Astrocyte of the cerebellum (primary cell): ENCODE measurements at places on chromosomes 2 and 18.

DNA sequence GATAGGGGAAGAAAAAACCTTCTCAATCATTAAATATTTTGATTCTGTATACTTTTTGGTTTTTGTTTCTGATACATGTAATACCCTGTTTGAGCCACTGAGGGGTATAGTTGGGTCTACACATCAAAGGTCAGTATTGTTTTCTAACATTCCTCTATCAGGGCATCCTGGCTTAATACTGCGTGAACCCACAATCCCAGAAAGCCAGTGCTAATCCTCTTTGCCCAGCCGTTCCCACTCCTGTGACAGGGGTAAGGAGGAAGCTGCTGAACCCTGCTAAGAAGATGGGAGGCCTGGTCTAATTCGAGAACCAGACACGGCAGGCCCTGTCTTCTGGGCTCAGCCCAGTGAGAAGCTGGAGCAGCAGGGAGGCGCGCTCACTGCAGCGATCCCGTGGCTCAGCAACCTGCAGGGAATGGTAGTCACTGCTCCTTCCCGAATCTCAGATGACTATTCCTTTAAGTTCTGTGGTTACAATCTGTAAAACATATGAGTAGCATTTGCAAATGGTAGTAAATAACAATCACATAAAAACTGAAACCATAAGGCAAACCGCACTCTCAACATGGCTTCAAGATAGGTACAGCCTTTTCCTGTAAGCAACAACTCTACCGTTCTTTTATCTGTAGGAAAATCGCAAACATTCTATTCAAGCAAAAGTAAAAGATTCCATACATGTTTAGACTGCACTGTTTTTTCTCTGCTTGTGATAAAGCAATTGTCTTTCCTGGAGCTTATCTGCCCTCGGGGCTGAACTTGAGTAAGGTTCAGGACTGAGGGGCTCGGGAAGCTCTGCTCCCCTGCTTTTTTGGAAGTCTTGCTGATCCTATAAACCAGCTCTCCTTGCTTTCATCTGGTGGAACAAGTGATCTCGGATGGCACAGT is 87.0 kb downstream of the EPB41L3 start:
- no peak for DNase-seq

GRCh38 chr2:203453858-203454451 is 81.1 kb downstream of the RAPH1 start:
- peak; percentile 55 for DNase-seq

DNA sequence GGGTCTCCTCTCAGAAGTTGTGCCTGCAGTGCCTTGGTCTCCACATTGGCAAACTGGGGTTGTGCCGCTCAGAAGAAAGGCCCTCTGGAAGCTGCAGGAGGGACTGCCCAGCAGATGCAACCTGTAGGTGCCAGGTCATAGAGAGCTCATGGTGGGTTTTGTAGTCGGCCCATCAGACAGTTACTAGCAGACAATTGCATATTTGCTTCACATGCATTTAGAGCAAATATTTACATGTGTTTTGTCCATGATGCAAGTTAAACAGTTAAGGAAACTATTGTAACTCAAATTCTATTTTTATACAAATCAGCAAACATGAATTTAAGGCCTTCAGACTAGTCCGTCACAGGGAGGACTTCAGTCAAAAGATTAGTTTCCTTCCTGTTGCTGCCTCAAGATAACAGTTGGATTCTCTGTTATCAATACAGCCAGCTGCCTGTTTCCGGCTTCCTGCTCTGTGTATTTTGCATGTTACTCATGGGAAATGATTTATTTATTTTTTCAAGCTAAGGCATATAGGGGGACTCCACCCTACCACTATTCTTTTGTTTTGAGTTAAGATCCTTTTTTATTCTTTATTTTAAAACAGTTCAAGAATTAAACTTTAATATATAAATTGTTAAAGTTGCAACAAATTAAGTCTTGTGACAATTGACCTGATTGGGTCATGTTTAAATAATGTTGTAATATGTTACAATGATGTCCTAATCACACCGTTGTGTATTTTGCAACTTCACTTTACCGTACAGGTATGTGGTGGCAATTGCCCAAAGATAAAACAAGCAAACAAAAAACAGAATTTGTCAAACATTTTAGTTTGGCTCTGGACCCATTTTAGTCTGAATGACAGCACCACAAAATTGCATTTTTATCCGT is 133.5 kb downstream of the SPTBN1 start:
- DNase-seq: no peak

DNA sequence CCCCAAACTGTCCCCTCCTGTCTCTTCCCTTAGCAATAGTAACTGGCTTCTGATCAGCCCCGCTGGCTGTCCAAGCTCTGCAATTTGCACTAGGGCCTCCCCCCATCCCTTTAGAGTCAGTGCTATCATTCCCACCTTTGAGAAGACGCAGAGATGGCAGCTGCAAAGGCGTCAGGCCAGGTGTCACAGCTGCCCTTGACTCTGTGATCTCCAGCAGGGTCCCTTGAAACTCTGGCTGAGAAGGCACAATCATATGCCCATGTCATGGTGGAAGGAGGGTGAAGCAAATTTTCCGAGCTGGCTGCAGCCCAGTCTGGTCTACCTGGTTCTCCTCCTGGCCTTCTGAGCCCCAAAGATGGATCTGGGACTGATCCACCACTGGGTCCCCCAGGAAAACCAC is 49.2 kb upstream of the TEX51 start:
- DNase-seq: no peak
